MCF 10A (cell line): ENCODE measurements at places on chromosomes 1 and 21.
A peak's percentile ranks its signal among the peaks of the same experiment; 100 is the strongest.

DNA sequence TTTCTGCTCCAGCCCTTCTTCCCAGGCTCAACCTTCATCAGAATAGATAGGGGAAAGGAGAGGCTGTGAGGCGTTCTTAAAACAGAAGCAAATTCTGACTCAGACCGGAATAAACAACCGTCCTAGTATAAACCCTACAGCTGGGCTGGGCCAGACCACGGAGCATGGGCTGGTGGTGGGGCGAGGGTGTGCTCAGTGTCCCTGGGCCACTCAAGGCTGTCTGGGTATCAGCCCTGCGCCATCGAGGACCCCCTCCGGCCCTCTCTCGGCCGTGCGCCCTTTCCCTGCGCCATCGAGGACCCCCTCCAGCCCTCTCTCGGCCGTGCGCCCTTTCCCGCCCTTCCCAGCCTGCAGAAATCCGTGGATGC, 36.0 kb downstream of the CAPN2 start:
- H3K4me1 ChIP-seq: peaks cover 12% of the 10 kb centered on the region
- H3K27me3 ChIP-seq: no peaks in the 10 kb centered on the region
- peaks cover 98% of the 10 kb centered on the region for H3K36me3 ChIP-seq
- no peak for DNase-seq
- no peak overlapping the region for H3K4me3 ChIP-seq

- H3K4me1 ChIP-seq: peaks cover 15% of the 10 kb centered on the region
- DNase-seq: peak; percentile 81
- no peaks in the 10 kb centered on the region for H3K27me3 ChIP-seq
- peaks cover 1% of the 10 kb centered on the region for H3K36me3 ChIP-seq
- H3K4me3 ChIP-seq: no peak overlapping the region
These were observed 41.7 kb downstream of the ITPKB start for GRCh38 chr1:226697151-226697928.

- peaks cover 38% of the 10 kb centered on the region for H3K4me1 ChIP-seq
- H3K36me3 ChIP-seq: no peaks in the 10 kb centered on the region
- H3K27me3 ChIP-seq: no peaks in the 10 kb centered on the region
- DNase-seq: no peak
These were observed 25.8 kb upstream of the IFNGR2 start for GRCh38 chr21:33377221-33377920.

DNA sequence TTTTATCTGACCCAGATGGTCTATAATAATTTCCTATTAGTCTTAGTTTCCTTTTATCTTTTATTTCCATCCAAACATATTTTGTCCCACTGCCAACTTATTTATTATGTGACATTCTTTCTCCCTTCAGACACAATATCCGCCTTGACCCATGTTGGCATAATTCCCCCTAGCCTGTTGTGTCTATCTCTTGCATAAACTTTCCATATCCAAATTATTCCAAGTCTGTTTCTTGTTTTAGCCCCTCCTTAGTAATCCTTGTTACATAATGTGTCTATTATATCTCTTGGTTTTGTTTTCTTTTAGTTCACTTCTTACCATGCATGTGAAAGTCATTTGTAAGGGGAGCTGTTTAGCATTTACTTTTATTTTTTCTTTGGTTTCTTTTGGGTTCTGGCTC, 81.6 kb upstream of the CACHD1 start:
- H3K27ac ChIP-seq: no peak overlapping the region
- H3K27me3 ChIP-seq: peaks cover 12% of the 10 kb centered on the region
- H3K4me3 ChIP-seq: no peak overlapping the region
- no peaks in the 10 kb centered on the region for H3K4me1 ChIP-seq
